Activated CD4-positive, CD25-positive, alpha-beta regulatory T cell (primary cell): ENCODE measurements at places on chromosomes 16 and 17.

DNA sequence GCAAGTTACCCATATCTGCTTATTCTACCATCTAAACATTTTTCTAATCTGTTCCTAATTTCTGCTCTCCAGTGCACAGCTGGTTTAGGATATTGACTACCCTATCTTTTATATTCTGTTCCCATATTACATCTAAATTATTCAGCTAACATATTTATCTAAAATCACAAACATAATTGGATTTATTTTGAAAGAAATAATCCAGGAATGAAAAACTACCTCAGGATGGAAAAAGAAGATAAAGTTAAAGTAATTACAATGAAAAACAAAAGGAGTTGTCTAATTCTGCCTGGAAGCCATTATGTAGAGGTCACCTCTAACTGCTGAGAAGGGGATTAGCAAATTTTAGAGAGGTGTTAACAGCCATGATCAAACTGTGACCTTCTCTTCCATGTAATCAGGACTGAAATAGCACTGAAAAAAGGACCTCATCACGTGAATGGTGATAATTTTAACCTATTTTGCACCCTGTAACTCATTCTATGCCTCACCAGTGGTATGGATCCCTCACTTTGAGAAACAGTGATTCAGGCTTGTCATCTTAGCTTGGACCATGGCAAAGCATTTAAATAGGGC, 653.3 kb downstream of the CDH11 start:
- no peak for DNase-seq

- DNase-seq, result no peak
Measured at GRCh38 chr17:34246881-34247280, 8.2 kb upstream of the CCL2 start.

- DNase-seq, result no peak
Measured at GRCh38 chr17:79135628-79136405, 61.2 kb downstream of the ENGASE start.

DNA sequence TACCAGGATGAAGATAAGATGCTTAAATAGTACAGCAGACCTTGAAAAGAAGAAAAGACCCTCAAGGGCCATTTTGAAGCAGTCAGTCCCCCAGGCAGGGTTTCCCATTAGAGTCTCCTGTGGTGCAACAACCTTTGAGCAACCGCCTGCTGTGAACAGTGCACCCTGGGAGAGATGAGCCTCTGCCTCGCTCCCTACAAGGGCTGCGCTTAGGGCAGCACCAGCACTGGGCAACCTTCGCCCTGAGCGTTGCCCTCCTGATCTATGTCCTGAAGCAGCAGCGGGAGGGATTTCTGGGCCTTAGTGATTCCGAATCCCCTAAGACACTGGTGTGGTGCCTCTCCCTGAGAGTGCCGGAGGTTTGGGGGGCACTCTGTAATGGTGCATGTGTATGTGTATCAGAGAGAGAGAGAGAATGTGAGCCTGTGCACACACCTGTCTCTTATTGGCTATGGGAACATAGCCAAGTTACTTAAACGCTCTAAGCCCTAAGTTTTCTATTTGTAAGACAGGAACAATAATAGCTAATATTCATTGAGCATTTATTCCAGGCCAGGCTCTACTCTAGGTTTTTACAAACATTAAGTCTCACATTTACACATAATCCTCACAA, 25.2 kb upstream of the ABCC12 start:
- no peak for DNase-seq

GRCh38 chr16:14087590-14088154, 16.6 kb downstream of the MRTFB start:
- no peak for DNase-seq

DNA sequence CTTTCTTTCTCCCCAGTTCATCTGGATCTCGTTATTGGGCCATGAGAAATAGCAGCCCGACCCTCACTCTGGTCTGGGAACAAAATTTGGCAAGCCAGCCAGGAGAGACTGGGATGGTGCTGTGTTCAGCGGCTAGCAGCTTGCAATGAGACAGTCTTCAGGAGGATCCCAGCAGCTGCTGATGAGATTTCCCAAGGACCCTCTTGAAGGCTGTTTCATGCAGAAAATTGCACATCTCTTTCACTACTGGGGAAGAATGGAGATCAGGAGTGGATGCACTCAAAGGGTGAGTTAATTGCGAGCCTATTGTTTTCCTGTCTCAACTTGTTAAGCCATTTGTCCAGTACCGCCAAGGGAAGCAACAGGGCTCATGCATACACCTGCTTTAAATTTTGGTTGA, 5.5 kb upstream of the COIL start:
- DNase-seq, result no peak

DNA sequence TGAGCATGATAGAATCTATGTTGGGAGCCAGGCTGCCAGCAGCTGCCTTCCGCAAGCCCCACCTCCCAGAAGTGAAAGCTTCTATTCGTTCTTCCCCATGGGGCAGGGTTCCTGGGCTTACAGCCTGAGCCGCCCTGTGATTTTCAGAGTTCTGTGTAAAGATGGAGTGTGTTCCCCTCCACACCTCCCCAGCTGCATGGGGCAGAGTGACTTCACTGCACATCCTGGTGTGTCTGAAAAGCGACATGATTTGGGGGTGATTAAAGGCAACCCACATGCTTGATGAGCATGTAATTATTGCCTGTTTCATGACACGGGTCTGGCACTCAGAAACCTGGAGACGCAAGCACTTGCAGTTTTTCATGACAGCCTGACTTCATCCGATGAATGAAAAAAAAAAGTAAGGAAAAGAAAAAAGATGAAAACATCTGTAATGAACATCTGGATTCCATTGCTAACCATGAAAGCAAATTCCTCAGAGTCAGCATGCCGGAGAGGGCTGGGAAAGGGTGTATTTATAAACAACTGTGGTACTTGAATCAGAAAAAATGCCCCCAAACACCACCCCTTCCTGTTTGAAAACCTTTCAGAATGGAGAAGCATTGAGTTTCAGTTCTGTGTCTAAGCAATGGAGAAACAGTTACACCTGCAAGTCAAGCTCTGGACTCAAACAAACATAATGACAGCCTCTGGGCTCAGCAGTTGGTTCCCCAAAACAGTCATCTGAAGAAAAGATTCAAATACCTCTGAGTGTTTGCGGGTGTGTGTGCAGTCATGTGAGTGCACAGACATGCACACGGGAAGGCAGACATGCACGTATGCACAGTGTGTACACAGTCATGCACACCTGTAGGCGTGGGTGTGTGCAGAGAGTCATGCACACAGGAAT, 266.0 kb downstream of the ENGASE start:
- no peak for DNase-seq
